Calu3 (cell line): ENCODE measurements at places on chromosomes 1 and 21.

DNA sequence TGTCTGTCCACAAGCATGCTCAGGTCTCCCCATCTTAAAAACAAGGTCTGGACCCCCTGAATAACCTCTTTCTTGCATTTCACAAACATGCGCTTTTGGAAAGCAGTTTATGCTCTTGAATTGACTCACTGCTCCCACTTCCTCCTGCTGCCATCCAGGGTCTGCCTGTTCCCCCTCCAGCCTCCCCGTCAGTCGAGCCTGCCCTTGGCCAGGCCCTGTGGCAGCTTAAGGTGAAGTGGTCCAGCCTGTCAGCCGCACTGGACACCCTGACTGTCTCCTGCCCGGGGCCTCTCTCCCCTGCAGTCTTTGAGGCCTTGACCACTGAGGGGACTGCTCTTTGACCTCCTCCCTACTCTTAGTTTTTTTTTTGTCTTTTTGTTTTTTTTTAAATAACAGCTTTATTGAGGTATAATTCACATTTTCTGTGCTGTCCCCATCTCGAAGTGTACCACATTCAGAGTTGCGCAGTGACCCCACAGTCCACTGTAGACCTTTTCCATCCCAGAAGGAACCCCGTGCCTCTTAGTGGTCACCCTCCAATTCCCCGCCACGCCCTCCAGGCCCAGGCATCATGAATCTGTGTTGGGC, 18.3 kb downstream of the GPR137B start:
- no peak for DNase-seq

DNA sequence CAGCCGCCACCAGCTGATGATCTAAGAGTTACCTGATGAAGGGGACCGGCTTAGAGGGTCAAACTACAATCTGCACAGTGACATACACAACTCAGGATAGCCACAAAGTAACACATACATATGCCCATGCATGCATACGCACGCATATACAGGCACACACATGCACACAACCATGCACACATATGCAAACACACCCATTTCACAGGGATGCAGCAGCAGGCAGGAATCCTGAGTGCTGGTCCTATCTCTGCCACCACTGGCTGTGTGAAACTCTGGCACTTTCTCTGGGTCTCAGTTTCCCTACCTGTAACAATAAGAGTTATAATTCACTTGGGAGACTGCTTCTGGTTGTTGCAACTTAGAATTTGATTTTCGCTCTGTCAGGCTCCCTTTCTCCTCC, 520.2 kb downstream of the PTPRU start:
- no peak for DNase-seq

GRCh38 chr1:10540277-10541005, 65.7 kb downstream of the PEX14 start:
- DNase-seq = no peak

DNA sequence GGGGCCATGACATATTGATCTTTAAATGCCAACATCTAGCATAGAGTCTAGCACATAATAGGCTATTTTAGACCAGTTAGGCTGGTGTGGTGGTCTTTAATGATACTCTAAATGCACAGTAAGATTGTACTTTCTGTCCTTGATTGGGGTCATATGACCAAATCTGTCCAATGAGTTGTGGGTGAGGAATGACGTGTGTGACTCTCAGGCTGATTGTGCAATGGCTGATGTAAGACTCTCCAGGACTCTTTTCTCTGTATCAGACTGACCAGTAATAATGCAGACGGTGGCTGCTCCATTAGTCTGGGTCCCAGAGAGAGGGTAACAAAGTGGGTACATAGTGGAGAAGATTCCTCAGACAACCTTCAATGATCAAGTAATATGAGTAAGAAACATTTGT, 541.6 kb upstream of the CAMK1G start:
- DNase-seq = no peak

DNA sequence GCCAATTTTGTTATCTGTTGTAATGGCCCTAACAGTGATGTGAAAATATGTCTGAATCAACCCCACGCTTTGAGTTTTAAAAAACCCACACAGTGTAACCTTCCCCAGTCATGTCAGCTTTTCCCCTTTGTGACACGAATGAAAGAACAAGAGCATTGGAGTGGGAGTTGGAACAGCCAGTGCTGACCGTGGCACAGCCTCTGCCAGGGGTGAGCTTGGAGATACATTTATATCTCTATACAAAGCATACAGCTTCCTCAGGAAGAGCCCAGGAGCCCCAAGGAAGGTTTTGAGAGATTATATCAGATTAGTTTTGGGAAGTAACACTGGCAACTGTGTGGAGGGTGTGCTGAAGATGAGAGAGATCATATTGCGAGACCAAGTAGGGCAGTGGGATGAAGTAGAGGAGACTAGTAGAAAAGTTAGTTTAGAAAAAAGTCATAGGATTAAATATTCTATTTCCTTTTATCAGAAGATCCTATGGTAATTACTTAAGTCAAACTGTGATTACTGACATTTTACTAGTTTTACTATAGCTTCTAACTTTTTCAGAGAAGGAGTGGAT, 15.9 kb downstream of the LRRC8B start:
- no peak for DNase-seq

GRCh38 chr1:54342742-54343687, 63.2 kb downstream of the SSBP3 start:
- DNase-seq = no peak

DNA sequence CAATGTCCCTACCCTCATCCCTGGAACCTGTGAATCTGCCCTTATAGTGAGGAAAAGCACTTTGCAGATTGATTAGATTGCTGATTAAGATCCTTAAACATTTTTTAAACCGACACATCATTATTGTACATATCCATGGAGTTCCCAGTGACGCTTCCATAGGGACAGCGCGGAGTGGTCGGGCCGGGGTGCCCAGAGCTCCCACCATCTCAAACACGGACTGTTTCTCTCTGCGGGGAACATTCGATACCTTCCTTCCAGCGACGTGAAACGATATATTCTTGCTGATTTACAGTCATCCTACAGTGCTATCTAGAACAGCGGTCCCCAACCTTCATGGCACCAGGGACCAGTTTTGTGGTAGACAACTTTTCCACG, 4.0 kb downstream of the KRTAP10-12 start:
- no peak for DNase-seq

GRCh38 chr1:80066060-80066459, 1059.5 kb upstream of the ADGRL4 start:
- no peak for DNase-seq

DNA sequence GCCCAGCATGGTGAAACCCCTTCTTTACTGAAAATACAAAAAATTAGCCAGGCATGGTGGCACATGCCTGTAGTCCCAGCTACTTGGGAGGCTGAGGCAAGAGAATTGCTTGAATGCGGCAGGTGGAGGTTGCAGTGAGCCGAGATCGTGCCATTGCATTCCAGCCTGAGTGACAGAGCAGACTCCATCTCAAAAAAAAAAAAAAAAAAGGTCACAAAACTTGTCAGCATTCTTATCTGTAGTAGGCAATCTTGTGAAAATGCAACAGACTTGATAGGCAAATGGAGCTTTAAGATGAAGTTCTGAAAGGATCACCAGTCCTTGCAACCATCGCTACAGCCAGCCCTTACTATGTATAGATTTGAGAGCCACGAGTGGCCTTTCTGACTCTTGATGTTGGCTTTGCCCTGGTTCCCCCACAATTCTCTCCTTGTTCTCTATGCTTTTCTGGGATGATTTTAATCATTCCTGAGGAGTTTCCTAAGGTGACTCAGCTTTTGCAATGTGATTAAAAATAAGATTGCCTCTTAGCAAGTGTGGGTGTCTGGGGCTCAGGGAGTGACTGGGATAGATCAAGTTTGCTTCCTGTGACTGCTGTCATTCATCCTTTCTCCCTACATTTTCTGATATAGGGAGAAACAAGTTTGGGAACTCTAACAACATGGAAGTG, 7.1 kb upstream of the MAP1LC3C start:
- no peak for DNase-seq

DNA sequence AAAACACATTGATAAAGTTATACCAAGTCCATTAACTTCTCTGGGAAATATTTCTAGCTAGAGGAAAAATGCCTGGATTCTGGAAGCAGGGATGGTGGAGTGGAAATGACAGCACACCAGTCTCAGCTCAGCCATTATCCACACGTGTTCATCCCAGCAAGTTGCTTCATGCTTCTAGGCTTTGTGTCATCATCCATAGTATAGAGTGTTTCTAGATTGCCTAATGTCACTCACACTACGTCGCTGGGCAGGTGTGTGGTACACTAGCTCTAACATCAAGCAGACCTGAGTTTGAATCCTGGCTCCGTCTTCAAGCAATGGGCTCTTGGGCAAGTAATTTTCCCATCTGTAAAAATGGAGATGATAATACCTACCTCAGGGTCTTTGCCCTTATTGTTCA, 326.3 kb downstream of the PBX1 start:
- no peak for DNase-seq
